ENCODE measurements at places on chromosomes 16 and 17. TPM values are rescaled to one million over a fixed set of nuclear protein-coding genes. Genes with fewer than 3 reads are reported as not detected.

REXO5 gene
- total RNA-seq = 2.1 TPM

CXCL16 gene
- 12.5 TPM for total RNA-seq

NTN1 gene
- total RNA-seq = 29.6 TPM

DNASE1L2 gene
- total RNA-seq = not detected

SLC5A11 gene
- not detected for total RNA-seq

Measured in ascending aorta (tissue), 2 donors.